ENCODE measurements at places on chromosomes 2 and 18.

DNA sequence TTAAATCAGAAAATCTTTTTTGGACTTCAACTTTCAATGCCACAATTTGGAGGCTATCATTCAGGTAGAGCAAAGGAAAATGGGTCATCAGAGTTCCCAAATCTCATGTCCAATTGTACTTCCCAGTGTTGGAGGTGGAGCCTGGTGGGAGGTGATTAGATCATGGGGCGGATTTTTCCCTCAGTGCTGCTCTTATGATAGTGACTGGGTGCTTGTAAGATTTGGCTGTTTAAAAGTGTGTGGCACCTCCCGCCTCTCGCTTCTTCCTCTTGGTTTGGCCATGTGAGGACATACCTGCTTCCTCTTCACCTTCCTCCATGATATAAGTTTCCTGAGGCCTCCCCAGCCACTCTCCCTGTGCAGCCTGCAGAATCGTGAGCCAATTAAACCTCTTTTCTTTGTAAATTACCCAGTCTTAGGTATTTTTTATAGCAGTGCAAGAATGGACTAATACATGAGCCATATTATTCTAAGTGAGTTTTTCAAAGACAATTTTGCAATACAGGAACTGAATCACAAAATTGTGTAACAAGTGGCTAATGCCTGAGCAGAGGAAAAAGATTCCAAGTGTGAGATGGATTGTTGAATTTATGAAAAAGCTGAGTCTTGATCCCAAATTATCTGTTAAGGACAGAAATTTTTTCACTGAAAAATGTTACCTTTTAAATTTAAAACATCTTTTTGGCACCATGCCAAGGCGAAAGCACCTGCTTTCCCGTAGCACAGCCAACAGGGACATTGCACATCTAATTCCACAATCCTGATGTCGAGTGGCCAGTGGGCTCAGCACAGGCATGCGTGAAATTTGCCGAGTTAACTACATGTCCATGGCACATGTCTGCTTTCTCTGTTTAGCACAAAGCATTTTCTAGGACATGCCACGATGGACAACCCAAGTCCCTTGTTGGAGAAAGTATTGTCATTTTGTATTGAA, 150.9 kb downstream of the COL6A3 start:
- DNase-seq = no peak

DNA sequence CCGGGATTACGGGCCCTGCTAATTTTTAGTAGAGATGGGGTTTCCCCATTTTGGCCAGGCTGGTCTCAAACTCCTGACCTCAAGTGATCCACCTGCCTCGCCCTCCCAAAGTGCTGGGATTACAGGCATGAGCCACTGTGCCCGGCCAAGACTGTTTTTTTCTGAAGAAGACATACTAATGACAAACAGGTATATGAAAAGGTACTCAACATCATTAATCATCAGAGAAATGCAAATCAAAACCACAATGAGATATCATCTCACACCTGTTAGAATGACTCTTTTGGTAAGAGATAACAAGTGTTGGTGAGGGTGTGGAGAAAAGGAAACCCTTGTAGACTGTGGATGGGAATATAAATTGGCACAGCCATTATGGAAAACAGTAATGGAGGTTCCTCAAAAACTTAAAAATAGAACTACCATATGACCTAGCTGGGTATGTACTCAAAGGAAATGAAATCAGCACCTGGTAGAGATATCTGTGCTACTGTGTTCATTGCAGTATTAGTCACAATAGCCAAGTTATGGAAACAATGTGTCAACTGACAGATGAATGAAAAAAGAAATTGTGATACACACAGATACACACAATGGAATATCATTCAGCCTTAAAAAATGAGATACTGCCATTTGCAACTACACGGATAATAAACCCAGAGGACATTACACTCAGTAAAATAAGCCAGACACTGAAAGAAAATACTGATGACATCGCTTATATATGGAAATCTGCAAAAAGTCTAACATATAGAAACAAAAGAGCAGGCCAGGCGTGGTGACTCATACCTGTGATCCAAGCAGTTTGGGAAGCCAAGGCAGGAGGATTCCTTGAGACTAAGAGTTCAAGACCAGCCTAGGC, 20.8 kb downstream of the SOS1 start:
- no peak for DNase-seq

GRCh38 chr2:216165711-216166110, 56.6 kb downstream of the XRCC5 start:
- DNase-seq = no peak

GRCh38 chr2:134127496-134127895, 126.4 kb upstream of the MGAT5 start:
- DNase-seq = no peak

- no peak for DNase-seq
Observed at GRCh38 chr2:120508567-120509041, 162.7 kb downstream of the INHBB start.
